NCI-H524 (cell line): ENCODE measurements at places on chromosomes 12 and 14.

DNA sequence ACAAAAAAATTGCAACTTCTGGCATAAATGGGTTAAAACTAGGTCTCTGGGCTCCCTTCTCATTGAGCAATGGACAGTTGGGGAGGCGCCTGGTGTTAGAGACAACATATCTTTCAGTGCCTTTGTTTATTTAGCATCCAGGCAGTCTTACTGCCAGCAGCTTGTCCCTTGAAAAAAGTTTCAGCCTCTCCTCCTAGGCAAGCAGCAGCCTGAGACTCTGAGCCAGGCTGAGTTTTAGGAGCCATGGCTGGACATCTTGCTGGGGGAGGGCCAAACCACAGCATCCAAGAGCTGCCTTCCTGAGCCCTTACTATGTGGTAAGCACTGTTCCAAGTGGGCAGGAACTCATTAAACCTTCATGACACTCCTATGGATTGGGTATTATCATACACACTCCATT, 10.1 kb upstream of the JDP2 start:
- no peak for DNase-seq

DNA sequence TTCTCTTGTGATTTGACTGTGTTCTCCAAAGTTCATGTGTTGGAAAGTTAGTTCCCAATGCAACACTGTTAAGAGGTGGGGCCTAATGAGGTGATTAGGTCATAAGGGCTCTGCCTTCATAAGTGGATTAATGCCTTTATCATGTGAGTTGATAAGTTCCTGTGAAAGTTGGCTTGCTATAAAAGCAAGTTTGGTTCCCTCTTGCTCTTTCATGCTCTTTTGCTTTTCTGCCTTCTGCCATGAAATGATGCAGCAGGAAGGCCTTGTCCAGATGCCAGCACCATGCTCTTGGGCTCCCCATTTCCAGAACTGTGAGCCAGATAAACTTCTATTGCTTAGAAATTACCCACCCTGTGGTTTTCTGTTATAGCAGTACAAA, 41.9 kb downstream of the SLC16A7 start:
- DNase-seq = no peak

- no peak for DNase-seq
Observed at GRCh38 chr14:63893701-63894458, 41.1 kb downstream of the SYNE2 start.

DNA sequence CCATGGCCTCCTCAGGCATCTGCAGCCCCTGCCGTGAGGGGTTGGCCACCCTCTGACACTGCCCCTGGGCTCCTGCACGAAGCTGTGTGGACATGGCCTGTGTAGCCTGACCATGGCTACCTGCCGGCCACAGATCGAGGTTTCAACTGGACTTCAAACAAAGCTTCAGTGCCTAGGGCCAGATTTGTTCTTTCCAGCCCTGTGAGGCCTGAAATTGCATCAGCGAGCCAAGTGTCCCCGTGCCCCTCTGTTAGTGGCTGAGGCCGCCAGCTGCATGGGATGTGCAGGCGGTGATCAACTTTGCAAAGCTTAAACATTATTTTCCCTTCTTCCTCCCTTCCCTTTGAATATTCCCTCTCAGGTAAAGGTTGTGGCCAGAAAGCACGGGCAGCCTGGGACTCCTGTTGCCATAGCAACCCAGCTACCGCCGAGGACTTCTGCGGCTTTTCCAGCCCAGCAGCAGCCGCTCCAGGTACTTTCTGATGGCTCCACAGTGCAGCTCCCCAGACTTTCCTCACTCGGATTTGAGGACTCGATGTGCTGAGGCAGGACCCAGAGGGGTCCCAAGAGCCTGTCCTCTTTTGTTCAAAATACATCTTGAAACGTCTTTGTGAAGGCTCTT, 35.8 kb downstream of the DDX51 start:
- DNase-seq = no peak

DNA sequence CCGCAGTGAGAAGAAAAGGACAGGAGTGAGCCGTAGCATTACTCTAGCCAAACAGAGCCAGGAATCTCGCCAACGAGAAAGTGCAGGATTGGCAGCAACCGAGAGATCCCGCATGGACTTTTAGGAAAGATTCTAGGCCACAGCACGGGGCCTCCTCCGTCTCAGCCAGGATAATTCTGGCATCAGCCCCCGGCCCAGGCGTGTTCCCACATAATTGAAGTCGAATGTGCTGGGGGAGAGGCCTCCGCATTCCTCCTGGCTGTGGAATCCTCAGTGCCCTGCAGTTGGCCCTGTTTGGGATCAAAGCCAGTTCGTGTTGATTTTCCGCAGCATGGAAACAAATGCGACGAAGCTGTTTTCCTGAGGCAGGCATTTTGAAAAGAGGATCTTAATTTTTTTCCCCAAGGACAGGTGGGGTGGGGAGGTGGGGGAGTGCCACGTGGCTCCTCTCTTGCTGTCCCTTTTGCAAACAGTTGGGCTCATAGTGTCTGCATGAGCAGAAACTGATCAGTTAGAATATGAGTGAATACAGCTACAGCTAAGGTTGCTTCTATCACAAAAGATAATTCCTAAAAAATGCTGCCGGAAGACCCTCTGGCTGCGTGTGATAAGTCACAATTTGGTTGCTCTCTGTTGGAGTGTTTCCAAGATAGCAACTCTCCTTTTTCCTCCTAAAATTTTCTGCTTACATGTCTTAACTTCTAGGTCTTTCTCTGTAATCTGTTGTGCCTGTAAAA, 37.3 kb upstream of the ATXN2 start:
- no peak for DNase-seq

GRCh38 chr12:94144781-94145180, 3.6 kb upstream of the PLXNC1 start:
- DNase-seq = no peak

DNA sequence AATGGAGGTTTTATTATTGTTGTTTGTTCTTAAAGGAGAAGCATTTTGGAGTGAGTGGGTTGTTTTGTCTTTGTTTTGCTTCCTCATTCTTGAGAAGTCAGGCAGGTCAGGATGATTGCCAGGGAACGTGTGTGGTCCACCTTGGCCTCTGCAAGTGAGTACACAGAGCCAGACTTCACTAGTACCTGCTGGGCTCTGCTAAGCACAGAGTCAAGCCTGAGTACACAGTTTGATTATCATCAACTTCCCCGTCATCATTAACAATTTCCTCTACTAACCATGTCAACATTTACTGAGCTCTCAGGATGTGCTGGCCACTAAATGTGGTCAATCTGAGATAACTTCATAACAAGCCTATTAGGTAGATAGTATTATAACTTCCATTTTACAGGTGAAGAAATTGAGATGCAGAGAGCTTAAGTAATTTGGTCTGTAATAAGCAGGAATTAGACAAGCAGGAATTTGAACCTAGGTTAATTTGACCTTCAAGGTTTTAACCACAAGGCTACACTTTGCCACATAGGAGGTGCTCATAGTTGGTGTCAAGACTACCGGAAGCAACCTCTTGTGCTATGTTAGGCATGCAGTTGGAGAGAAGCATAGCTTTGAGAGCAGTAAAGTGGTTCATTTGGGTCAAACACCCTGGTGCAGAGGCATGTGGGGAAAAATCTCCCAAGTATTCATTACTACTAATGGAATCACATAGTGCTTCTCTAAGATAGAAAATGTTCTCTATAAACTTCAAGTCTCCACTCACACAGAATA, 178.3 kb downstream of the NUAK1 start:
- DNase-seq = no peak

DNA sequence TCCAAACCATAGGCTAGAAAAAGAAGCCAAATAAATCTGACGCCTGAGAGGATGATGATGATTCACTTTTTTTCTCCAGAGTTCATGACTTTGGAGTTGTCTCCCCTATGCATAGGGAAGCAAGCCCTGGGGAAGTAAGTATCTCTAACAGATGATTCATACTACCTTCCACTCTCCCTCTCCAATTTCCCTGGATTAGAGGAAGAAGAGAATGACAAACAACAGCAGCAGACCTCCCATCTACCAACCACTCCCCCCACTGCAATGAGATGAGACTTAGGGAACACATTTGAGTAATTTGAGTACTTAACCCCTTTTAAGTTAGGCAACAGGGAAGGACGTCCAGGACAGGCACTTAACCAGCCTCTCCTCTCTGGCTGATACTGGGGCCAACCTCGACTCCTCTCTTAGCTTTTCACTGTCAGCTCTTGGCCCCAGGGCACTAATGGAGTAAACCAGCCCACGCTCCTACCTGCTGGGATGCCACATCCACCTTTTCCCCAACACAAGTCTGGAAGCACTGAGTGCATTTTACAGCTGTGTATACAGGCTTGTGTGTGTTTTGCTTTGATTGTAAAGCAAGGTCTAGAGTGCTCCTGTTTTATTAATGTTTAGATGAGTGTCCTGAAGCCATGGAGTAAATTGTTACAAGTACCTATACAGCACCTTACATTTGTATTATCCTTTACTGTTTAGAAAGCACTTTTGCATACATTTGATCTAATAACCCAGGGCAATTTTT, 180.7 kb downstream of the PHLDA1 start:
- no peak for DNase-seq

GRCh38 chr12:132246997-132247717, 82.2 kb downstream of the GALNT9 start:
- no peak for DNase-seq

DNA sequence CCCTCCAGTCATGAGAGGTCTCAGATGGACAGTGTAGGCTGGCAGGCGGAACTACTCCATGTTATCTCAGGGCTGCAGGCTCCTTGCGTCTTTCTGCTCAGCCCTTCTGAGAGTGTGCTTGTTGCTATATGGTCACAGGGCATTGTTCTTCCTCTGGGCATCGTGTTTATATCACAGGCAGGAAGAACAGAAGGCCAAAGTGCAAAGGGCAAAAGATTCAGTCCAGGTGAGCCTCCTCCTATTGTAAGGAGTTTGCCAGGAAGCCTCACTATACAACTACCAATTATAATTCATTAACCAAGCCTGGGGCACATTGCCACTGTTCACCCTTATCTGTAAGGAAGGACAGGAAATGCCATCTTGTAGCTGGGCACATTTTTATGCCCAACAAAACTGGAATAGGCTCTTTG, 195.5 kb upstream of the KITLG start:
- DNase-seq = no peak
